Transverse colon (tissue), 4 donors: ENCODE measurements at places on chromosomes 3 and 15.

DNA sequence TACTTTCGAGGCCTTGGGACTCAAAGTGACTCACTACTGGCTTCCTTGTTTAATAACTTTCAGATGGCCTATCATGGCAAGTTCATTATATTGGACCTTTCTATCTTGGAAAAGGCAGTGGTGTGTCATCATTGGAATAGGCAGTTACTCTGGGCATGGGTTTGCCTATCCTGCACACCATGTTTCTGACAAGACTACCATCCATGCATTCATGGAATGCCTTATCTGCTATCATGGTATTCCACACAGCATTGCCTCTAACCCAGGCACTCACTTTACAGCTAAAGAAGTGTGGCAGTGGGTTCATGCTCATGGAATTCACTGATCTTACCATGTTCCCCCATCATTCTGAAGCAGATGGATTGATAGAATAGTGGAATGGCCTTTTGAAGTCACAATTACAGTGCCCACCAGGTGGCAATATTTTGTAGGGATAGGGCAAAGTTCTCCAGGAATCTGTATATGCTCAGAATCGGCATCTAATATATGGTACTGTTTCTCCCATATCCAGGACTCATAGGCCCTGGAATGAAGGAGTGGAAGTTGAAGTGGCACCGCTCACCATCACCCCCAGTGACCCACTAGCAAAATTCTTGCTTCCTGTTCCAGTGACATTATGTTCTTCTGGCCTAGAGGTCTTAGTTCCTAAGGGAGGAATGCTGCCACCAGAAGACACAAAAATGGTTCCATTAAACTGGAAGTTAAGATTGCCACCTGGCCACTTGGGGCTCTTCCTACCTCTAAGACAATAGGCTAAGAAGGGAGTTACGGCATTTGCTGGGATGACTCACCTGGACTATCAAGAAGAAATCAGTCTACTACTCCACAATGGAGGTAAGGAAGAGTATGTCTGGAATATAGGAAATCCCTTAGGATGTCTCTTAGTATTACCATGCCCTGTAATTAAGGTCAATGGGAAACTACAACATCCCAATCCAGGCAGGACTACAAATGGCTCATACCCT is 1161.4 kb downstream of the SI start:
- no peak for DNase-seq

GRCh38 chr3:28151608-28152228 is 89.7 kb upstream of the CMC1 start:
- no peak for DNase-seq

- no peak for DNase-seq
Measured at GRCh38 chr15:39417366-39418134, 163.3 kb upstream of the THBS1 start.

DNA sequence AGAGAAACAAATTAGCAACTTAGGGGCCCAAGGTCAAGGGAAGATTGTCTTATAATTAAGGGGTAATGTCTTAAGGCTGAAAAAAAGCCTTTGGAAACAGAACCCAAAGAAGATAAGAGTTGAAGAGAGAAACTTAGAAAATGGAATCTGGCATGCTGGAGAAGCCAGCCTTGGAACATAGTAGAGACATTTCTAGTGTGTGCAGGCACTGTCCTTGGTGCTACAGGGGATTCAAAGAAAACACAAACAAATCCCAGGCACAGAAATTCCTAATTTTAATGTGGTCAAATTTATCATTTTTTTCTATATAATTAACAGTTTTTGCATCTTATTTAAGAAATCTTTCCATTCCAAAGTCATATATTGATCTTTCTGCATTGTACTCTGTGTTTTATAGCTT is 89.4 kb downstream of the NR1D2 start:
- DNase-seq = no peak

DNA sequence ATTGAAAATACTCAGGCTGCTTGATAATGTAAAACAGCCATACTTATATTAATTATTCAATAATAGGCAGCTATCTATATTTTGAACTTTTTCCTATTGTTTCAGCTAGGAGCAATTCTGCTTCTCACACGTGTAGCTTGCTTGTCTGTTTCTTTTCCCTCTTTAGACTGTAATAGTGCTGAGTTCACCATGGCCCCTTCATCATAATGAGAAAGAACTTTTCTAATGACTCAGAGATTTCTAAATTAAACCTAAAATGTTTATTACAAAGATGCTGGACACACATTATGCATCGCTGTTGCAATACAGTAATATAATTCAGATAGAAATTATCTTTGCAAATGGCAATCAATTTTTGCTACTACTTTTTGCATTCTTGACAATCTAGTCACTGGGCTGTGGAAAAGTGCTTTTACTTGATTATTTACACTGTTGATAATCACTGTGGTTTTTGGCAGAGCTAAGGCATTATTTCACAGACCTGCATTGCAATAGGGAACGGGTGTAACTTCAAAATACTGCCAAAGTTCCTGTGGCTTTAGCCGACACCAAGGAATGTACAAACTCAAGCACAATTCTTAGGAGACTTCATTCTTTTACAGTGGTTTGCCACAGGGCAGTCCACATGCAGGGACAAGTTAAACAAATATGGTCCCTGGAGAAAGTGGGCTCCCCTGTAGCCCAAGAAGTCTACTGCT is 281.0 kb upstream of the TBL1XR1 start:
- no peak for DNase-seq

DNA sequence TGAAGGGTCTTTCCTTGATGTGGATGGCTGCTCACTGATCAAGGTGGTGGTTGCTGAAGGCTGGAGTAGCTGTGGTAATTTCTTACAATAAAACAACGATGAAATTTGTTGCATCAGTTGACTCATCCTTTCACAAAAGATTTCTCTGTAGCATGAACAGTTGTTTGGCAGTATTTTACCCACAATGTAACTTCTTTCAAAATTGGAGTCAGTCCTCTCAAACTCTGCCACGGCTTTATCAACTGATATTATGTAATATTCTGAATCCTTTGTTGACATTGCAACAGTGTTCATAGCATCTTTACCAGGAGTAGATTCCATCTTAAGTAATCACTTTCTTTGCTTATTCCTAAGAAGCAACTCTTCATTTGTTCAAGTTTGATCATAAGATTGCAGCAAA is 252.6 kb downstream of the UBE2E2 start:
- DNase-seq = no peak

GRCh38 chr3:139472380-139473010 is 3.8 kb downstream of the RBP2 start:
- DNase-seq = no peak

GRCh38 chr3:69441732-69442131 is 55.8 kb upstream of the FRMD4B start:
- no peak for DNase-seq

- DNase-seq = no peak
Measured at GRCh38 chr3:2976212-2976611, 134.0 kb downstream of the IL5RA start.

DNA sequence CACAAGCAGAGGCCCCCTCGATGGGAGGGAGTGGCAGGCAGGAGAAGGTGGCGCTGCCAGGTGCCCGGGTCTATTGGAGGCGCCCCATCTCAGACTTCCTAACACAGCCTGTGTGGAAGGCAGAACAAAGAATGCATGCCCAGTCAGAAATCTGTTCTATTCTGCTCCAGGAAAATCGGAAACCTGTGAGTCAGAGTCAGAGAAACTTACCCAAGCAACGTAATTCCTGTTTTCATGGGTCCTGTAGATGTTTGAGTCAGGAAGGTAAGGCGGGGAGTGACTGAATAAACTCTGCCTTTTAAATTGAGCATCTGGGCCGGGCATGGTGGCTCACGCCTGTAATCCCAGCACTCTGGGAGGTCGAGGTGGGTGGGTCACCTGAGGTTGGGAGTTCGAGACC is 13.7 kb downstream of the MAP6D1 start:
- no peak for DNase-seq

DNA sequence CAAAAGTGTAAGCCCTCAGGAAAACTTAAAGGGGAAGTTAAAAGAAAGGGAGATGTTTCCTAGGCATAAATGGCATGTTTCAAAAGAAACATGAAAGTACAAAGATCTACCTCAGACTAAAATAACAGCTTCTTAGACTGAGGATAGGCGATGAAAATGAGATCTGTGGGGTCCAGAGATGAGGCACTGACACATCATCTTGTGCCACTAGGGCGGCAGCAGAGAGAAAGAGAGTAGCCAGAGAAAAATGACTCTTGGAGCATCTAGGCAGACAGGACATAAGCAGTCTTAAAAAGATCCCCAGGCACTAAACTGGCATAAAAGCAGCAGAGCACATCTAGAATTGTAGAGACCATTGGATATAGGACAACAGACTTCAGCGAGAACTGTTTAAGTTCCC is 42.5 kb upstream of the RFX7 start:
- DNase-seq = peak; percentile 12

DNA sequence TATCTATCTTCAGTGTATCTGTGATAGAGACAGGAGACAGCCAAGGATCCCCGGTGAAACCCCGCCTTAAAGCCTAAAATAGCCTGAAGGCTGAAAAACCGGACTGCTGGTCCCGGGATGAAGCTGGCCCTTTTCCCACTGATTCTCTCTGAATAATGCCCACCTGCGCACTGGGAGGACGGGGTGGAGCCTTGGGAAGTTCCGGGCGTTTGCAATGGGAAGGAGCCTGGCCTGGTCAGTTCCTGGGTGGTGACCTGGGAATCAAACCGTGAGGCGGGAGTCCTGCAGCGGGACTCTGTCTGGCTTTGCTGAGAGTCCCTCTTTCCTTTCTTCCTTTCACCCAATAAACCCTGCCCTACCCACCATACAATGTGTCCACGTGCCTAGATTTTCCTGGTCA is 157.9 kb downstream of the C3orf38 start:
- DNase-seq = no peak

DNA sequence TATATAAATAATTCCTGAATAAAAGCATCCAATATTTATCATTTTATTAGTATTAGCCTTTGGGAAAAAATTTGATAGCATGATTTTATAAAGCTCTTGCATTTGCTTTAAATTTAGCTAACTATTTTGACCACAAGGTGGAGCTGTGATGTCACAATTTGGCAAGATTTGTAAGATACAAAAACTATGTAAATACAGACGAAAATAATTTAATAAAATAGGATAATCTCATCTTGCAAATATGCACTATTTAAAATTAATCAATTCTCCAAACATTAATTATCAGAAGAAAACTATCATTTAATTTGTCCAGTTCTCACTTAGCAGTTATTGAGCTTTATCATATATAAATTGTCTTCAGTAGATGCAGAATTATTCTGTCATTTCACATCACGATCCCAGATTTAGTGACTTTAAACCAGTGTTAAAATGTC is 95.4 kb downstream of the PLOD2 start:
- DNase-seq = no peak

DNA sequence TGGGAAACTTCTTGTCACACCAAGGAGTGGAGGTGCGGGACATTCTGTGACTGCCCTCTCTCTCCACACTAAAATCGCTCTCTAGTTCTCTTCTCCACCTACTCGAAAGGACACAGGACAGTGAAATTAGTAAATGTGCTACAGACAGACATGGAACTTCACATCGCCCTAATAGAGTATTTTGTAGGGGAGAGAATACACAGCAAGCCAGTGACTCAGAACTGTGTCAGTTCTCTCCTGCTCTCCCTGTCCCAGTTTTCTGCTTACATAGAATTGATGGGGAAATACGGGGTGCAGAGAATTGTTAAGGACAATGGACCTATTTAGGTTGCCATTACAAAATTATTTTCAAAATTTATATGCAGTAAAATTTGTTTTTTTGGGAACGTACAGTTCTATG is 159.6 kb upstream of the GADL1 start:
- no peak for DNase-seq

DNA sequence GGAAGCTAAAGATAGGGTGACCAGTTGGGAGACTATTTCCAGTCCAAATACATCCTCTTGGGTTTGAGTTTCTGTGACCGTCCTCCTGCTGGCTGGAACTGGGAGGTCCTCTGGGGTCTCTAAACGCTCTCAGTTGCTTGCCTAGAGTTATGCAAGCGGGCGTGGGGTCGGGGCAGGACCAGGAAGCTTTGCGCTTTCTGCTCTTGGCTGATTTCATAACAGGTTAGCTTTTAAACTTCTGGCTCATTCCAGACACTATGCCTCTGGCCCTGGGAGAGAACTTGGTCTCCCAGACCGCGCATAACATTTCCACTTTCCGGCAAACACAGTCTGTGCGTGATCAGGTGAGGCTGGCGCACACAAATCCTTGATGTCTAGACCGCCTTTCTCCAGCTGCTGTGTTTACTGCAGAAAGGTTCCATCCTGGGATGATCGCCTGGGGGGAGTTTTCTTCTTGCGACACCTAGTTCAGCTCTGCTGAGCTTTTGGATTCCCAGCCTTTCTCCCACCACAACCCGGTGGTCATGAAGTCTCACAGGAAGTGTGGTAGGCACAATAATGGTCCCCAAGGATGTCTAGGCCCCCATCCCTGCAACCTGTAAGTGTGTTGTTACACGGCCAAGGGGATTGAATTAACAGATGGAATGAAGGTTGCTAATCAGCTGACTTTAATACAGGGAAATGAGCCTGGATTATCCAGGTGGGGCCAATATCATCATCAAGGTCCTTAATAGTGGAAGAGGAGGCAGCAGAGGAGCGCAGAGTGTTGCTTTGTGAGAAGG is 23.6 kb upstream of the CGNL1 start:
- DNase-seq = no peak

DNA sequence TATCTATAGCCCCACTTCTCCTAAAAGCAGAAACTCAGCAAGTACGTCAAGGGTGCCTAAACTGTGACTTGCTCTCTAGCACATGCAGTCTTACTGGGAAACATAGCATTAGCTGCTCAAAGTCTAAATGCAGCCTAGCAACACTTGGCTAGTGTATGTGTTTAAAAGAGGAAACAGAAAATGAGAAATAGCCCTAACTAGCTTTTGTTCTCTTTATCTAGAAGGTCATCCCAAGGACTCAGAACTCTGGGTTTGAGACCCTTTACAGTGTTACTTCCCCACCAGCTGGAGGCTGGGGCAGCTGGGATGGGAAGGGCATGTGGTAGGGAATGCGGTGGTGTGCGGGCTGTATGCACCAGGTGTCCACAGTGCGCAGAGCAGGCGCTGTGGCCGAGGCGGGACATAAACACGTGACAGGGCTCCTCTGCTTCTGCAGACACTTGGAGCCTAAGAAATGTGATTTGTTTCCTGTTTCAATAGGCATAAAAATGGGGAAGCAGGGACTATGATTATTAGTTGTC is 13.3 kb downstream of the ETV5 start:
- DNase-seq = no peak

DNA sequence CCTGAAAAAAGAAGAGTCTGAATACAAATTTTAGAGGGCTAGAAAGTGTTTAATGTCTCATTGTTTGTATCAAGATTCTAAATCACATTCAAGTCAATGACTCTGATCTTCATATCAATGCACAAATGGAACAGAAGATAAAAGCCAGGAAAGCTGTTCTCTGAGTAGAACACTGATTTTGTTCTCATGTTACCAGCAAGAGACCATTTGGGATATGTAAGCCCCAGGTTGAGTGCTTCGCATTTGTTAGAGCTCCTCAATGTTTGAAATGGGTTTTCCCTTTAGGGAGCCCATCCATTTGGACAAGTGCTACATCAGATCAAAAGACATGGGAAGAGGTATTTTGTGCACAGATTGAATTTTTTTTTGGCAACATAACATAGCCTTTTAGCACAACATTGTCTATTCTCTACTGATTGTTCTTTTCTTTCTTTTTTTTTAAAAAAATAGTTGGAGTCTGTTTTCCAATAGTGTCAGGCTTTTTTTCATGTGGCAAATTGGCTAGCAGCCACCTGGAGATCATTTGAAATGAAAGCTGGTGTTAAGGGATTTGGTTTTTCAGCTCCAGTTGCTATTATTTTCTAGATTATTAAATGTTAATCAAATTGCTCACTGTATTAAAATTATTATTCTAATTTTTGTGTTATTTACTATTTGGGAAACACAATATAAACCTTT is 74.5 kb upstream of the ZPLD1 start:
- DNase-seq = no peak
